ENCODE measurements at places on chromosomes 3 and 15. TPM values are rescaled to one million over a fixed set of nuclear protein-coding genes. Genes with fewer than 3 reads are reported as not detected.

DNA sequence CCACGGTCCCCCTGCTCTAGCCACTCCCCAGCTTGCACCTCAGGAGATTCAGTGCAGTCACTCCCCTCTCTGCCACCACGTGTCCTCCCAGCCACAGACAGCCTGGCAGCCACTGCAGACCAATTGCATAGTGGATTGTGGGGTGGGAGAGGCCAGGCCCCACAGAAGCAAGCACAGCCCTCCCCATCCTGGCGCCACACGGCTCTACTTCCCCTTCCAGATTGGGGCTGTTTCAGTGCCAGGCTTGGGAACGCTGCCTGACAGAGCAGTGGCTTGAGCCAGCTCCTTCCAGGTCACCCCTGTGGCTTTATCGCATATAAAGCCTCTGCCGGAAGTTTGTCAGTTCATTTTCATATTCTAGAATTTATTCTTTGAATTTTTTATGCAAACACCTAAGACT, 90.7 kb downstream of the TMEM266 start:
- DNase-seq, result peak; percentile 8

- DNase-seq, result no peak
Measured at GRCh38 chr3:141597931-141598330, 111.1 kb downstream of the RASA2 start.

GRCh38 chr3:18097989-18098388, 327.1 kb downstream of the SATB1 start:
- DNase-seq, result no peak

The ACAN gene
- total RNA-seq, result not detected

The CILP gene
- not detected for total RNA-seq

The GOLGA8G gene
- not detected for total RNA-seq

The COL6A6 gene
- not detected for total RNA-seq

The GTF2A2 gene
- total RNA-seq, result 155 TPM

The LRRC49 gene
- not detected for total RNA-seq

Data from activated naive CD4-positive, alpha-beta T cell treated with anti-CD3 and anti-CD28 coated beads for 36 hours (primary cell).